ENCODE measurements at places on chromosomes 11 and 22.

DNA sequence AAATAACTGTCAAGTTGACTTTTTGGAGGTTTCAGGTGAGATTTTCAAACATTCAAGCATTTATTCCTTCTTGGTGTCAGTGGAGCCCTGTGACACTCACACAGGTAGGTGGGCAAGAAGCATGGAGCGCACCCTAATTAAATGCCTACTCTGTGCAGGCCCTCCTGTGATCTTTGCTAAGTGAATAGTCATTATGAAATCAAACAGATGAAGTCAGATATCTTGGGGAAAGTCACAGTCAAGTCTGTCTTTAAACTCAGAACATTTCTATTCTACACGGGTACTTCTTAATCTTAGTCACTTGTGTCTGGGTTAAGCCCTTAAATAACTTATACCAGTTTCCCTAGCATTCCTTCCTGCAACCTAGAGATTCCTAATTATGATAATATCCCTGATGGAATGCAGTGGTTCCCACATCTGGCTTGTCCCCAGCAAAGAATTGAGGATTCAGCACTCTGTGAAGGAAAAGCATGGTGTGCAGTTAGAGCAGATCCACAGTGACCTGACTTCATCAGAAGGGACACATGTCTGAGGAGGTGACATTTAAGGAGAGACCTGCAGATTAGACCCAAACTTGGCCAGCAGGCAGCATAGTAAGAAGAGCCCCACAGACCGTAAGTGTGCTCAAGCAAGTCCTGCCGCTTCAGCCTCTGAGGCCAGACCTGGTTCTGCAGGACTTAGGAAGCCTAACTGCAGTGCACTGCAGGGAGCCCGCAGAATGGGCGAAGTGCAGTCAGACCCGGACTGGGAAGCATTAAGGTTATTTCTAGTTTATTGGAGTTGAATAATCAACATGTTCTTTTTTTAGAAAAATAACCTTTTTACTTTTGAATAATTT lies 85.3 kb upstream of the GAL start:
- DNase-seq: no peak

GRCh38 chr11:62546244-62546928 lies at the start of gene AHNAK:
TSS of gene AHNAK (minus strand) at chr11:62546806. CDS start at chr11:62536098, 10,708 bp downstream.
- DNase-seq: peak; percentile 34

DNA sequence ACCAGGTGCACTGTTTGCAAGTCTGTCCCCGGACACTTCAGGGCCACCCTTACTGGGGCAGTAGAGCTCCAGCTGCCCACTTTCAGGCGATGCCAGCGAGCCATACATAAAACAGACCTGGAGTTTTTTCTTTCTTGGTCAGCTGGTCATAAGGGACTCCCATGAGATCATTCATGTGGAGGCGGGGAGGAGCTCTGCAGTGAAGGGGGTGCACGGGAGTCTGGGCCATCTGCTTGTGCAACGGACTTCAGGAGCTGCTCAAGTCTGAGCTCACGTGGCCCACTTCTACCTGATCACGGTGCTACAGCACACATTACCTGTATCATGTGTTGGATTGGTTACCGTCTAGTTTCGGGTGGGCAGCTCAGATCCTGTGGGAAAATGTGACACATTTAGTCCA lies 9.2 kb upstream of the MRGPRF start:
- no peak for DNase-seq

DNA sequence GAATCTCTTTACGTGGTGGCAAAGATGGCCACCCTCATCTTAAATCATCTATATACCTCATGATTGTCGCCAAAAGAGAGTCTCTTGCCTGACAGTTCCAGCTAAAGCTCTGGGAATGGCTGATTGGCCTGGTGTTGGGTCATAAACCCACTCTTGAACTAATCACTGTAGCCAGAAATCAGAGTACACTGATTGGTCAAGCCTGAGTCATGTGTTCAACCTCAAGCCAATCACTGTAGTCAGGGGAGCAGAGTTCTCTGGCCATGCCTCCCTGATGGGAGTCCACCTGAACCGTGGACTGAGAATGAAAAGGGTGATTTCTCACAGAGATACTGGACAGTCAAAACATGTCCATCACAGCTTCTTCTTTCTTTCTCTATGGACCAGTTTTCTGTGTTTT lies 45.8 kb downstream of the RCN1 start:
- no peak for DNase-seq

DNA sequence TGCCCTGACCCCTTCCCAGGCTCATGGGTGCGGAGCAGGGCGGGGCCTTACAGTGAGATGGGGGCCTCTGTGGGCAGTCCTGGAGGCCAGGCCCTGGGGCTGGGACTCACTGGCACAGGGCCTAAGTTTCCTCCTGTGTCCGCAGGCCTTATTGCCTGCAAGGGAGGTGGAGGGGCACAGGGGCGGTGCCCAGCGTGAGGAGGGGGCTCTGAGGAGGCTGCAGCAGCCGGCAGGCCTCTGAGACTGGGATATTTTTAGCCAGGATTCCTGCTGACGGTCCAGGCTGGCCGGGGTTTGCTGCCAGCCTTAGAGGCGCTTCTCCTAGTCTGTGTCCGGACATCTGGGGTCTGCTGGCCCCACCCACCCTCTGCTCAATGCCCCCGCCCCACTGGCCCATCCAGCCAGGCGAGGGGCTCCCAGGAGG lies 5.7 kb upstream of the RTN4R start:
- no peak for DNase-seq

- DNase-seq: no peak
These were observed 4.9 kb downstream of the IGF2 start for GRCh38 chr11:2134022-2135010.

DNA sequence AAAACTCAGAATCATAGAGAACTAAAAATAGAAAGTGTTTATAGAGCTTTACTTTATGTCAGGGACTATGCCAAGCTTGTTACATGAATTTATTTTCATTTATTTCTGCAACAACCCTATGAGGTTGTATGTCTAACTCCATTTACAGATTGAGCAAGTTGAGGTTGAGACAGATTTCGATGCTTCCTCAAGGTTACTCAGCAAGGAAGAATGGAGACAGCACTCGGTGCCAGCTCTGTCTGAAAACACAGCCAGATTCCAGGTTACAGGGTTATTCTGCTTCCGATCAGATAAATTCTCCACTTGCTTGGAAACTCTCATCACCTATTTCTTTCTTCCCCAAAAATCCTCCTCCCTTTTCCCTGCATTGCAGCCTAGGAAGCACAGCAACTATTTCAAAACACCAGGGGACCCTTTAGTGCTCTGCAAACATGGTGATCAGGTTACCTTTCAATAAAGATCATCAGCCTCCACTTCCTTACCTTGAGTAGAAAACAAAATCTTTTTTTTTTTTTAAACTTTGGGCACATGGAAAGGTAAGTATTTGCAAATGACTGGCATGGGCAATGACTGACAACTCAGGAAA lies 7.0 kb downstream of the MMP3 start:
- no peak for DNase-seq

- DNase-seq: no peak
These were observed 207.6 kb downstream of the BRD1 start for GRCh38 chr22:49620003-49620556.

DNA sequence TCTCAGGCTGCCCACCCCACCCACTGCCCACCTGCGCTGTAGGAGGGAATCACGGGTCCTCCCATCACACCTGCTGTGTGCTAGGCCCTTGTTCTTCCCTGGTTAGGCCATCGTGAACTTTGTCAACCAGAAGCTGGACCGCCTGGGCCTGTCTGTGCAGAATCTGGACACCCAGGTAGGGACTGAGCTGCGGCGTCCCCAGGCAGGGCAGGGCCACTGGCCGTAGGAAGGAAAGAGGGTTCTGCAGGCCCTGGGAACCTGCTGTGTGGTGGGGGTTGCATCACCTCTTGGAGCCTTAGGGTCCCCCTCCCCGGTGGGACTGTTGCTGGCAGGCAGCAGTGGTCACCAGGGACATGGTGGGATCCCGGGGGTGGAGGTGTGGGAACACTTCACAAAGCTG lies 15.5 kb downstream of the PARVG start:
- no peak for DNase-seq

- no peak for DNase-seq
These were observed 1.1 kb upstream of the MRGPRX4 start for GRCh38 chr11:18171377-18172000.

DNA sequence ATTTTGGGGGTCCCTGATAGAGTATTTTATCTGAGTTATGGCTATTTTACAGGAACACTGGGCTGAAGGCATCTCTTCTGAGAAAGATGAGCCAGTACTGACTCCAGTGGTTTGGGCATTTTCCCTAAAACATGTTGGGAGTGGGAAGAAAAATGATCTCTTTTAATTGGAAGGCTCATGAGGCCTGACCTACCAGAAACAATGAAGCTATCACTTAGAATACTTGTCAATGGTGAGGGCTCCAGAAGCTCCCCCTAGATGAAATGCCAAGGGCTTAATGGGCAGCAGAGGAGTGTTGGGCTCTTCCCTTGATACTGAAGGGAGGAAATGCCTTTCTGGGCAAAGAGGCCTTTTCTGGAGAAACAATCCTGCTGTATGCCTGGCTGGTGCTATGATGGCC lies 63.5 kb upstream of the BDNF start:
- DNase-seq: no peak

GRCh38 chr11:12291766-12292165 lies 85.6 kb upstream of the PARVA start:
- no peak for DNase-seq

GRCh38 chr11:130369141-130369691 lies 54.5 kb upstream of the ZBTB44 start:
- no peak for DNase-seq

- no peak for DNase-seq
These were observed 13.2 kb downstream of the CRTAM start for GRCh38 chr11:122851366-122851966.

- DNase-seq: no peak
These were observed 120.9 kb downstream of the SWAP70 start for GRCh38 chr11:9784602-9785315.

DNA sequence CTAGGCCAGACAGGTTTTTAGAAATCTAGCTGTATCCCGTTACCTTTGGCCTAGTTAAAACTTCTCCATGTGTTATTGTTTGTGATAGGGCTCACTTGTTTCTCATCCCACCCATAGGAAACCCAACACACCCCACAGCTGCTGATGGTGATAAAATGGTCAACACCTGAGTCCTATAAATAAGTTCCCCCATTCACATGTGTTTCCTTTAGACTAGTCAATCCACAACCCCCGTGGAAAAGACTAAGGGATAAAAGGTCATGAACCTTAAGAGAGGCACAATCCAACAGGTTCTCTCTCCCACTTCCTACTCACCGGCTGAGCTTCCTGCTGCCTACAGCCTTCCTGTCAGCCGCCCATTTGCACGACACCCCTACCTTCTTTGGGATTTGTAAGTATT lies 768.4 kb downstream of the JRKL start:
- DNase-seq: no peak

- no peak for DNase-seq
These were observed 20.3 kb upstream of the FGF3 start for GRCh38 chr11:69839516-69839915.

GRCh38 chr11:104813532-104813931 lies 84.7 kb downstream of the CASP12 start:
- no peak for DNase-seq

DNA sequence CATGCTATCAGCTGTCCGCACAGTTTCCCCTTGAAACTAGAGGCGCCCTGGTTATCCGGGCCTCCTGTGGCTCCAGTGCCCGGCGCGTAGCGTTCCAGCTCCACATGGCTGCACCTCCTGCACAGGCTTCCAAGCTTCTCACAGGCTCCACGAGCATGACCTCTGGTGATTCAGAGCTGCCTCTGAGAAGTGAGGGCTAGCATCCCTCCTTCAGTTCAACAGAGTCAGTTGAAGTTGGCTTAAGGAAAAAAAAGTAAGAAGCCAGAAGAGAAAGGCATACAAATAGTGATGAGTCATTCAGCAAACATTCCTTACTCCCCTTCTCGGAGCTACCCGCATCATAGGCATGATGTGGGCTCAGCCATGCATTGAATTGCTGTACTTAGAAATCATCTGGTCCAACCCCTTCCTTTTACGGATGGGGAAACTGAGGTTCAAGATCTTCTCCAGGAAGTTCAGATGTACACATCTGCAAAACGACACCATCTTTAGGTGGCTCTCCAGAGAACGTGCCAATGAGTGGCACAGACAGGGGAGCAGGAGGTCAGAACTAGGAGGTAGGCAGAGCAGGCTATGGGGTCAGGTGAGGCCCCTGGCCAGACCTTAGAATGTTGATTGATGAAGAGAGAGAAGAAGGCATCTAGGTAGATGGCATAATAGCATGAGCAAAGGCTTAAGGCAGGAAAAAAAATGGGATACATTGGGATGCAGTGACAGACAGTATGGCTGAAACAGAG lies 216.3 kb upstream of the TBCEL start:
- no peak for DNase-seq

DNA sequence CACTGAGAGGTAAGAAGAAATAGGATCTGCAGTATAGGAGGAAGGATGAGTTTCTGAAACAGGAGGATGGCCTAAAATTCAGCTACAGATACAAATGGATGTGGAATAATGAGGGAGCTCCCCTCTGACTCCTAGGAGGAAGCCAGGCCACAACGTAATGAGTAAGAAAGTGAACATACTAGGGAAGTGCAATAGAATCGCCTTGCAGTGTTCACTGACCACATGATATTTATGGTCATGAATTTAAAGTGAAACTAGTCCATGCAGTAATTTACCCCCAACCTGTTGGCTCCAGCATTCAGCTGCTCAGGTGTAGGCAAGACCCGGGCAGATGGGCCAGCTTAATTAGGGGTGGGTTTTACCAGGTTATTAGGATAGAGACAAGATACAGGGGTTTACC lies 101.7 kb downstream of the DEUP1 start:
- no peak for DNase-seq

GRCh38 chr22:41731609-41732008 lies 32.3 kb downstream of the MEI1 start:
- DNase-seq: no peak

DNA sequence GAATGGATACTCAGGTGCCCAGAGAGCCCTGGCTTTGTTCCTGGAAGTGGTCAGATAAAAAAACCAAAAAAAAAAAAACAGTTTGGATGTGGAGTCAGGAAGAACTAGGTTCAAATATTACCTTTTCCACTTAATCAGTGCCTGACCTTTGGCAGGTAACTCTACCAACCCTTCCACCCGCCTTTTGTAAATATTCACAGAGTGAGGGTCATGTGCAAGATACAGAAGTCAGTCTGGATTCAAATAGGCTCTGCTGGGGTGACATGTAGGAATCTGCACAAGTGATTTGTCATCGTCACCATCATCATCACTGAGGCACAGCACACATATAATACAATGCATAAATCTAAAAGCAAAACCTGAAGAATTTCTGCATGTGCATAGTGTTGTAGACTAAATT lies 490.7 kb downstream of the MIAT start:
- DNase-seq: no peak

DNA sequence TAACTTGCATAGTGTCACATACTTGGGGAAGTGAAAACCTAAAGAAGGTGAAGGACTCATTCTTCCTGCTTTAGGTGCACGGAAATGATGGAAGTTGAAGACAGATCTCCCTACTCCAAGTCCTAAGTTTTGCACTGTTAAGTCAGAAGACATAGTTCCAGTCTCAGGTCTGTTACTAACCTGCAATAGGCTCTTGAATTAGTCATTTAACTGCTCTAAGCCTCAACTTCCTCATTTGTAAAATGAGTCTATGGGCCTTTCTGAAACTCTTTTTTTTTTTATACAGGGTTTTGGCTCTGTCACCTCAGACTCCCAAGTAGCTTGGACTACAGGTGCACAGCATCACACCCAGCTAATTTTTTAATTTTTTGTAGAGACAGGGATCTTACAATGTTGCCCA lies 30.8 kb upstream of the POU2AF1 start:
- DNase-seq: no peak

All from stimulated activated CD4-positive, alpha-beta T cell treated with anti-CD3 and anti-CD28 coated beads, Interleukin-1b, Interleukin-23, amount 100 ng/mL, for 1 hour (primary cell).